NCI-H2107 (cell line): ENCODE measurements at places on chromosomes 7 and 10.

DNA sequence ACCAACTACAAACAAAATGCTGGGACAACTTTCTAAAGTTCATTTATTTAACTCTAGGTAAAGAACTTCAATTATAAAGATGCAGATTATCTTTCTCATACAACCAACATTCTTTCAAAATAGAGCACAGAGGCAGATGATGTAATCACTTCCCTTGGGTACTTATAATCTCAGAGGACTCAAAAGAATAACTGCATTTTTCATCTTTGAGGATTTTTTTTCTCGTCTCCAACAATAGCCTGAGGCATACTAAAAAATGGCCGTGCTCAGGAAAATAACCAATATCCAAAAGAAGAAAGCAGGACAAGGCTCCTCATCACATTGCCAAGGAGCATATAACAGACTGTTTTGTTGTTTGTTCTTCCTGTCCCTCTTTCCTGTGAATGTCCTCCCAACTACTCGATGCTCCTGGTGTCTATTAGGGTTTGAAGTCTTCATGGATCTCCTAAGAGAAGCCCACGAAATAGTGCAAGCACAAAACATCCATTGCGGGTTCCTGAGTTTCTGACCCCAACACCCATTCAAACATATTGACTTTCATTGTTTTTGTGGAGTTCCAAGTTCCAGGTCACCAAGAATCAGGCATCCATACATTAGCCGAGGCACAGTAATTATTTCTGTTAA is 182.9 kb downstream of the SORCS1 start:
- no peak for DNase-seq

GRCh38 chr10:13139150-13139549 is 22.2 kb upstream of the MCM10 start:
- DNase-seq, result peak; percentile 12

DNA sequence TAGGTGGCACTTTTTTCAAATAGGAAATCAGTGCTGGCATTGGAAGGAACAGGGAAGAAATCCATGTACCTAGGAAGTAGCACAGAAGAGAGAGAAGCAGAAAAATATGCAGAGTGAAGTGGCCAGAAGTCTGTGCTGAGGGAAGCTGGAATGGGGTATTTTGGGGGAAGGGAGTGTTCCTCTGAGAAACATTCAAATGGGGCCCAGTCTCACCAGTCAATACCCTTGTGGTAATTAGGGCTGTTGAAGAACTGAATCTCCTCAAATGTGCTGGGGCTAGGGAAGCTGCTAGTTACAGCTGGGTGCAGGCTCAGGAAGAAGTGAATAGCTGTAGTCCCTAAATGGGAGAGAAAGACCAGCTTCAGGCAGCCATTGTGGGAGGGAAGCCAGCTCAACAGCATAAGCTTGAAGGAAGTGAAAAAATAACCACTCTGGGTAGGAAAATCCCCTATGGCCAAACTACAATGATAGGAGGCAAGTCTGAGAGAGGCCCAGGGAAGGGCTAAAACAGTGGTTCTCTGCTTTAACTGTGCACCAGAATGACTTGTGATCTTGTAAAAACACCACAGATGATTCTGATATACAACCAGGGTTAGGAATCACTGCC is 7.6 kb downstream of the NDST2 start:
- DNase-seq, result no peak

DNA sequence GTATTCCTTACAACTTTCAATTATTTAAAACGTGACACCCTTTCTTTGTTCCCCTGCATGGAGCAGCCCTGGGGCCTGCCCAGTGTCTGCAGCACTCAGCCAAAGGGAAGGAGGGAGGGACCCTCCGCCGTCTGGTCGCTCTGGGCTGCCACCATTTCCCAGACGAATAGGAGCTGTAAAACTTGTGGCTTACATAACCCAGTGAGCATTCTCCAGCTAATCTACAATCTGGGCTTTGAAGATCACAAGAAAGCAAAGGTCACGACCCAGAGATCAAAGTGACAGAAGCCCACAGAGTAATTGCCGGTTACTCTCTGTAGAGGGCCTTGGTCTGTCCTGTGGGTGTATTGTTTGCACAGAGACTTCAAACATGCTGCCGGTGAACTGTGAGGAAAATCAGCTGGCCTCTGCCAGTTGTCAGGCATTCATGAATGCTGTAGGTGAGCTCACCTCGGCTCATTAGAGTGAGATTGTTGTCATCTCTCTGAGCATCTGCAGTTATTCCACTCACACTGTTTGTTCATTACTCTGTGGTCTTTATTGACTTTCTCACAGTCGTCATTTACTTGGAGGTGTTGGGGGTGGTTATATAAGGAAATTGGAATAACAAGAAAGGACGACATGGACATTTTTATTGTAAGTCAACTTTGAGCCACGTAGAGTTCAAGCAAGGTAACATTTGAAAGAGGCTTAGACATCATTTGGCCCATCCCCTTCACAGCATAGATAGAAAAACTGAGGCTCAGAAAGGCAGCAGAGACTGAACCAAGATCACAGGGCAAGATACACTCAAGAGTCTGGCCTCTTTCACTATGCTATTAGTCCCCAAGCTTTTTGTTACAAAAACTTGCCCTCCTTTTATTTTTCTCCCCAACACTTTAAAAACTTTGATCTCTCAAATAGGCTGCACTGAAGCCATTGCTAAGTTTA is 619.8 kb downstream of the LRMDA start:
- no peak for DNase-seq

DNA sequence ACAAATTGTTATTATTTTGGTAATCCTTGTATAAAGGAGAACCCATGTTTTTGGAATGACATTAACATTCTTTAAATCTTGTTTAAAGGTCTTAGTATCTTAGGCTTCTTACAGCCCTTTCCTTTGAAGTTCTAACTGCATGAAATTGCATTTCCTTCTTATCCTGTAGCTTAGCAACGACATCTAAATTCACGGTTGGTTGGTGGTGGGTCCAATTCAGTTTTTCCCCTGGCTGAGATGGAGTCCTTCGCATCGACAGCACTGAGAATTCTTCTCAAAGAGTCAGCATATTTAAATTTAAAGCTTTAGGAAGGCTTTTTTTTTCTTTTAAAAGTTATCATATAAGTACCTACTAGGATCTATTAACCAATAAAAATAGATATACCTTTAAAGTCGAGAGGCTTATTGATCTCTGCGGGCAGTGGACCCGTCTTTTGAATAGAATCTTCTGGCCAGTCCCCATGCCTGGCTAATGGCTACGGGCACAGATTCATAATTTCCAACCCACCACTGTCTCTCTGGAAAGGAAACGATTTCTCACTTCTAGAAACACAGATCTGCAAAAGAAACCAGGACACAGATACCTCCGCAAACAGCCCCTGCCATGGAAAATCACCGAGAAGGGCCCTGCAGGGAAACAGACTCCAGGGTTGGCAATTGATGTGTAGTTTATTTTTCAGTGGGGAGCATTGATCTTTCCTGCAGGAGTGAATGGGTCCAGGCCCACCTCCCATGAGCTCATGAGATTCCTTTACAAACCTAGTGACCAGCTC is 63.4 kb downstream of the RAMP3 start:
- DNase-seq, result no peak

DNA sequence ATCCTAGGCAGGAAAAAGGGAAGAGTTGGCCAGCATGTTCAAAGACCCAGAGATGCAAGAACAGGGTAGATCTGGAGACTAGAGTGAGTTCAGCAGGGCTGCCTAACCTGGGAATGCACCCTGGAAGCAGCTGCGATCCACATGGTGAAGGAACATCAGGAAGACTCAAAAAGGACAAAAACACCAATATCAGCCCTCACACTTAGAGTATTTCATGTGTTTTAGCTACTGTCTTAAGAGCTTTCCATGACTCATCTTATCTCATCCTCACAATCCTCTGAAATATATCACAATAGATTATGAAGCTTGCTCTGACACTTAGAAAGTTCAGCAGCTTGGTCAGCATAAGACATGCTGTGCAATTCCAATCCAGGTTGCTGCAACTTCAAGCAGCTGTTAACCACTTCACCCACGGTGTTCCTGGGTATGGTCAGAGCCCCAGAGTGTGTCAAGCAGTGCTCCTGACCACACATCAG is 380.9 kb downstream of the PARD3 start:
- DNase-seq, result no peak

DNA sequence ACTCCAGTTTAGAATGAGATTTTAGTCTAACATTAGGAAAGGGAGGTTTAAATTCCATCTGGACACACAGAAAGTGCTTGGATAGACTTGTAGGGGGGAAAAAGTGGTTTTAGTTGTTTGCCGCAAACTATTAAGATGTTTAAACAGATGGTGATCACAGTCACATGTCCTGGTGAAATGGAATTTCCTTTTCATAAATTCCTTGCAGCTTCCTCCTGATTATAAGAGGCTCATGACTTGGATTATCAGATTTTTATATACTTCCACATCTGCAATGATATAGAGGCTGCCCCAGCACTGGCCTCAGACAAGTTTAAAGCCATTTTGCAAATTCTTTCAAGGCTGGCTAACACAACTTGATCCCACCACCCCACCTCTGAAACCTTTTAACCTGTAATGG is 106.4 kb upstream of the ARMC3 start:
- no peak for DNase-seq

DNA sequence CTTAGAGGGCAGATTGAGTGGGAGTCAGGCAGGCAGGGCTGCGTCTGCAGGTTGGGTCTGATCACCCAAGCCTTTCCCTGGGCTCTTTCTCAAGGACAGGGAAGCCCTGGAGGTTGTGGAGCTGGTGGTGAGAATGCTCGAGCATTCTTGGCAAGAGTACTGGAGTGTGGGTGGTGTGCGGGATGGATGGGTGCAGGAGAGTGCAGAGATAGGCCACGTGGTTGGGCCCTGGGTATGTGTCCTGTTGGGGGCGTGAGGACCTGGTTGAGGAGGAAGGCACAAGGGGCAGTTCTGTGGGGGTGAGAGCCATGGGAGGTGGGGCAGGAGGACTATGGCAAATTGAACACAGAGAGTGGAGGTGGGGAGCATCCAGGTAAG is 135.9 kb downstream of the PTPN20 start:
- no peak for DNase-seq
